ENCODE measurements at places on chromosomes 7 and 10. TPM values are rescaled to one million over a fixed set of nuclear protein-coding genes. Genes with fewer than 3 reads are reported as not detected.

The CDC14C gene
- not detected for total RNA-seq

The NMT2 gene
- 64.5 TPM for total RNA-seq

The CTBP2 gene
- total RNA-seq = 64.5 TPM

The LHFPL3 gene
- total RNA-seq = not detected

The SMKR1 gene
- not detected for total RNA-seq

The ITGB8 gene
- total RNA-seq = 5.7 TPM

The DYDC2 gene
- not detected for total RNA-seq
